Smooth muscle cell of the pulmonary artery (primary cell): ENCODE measurements at places on chromosomes 5 and 9. TPM values are rescaled to one million over a fixed set of nuclear protein-coding genes. Genes with fewer than 3 reads are reported as not detected.

Gene GFRA3
- 0.03 TPM in 1 of 2 replicates, not detected in the other for total RNA-seq

Gene WDR38
- total RNA-seq, result not detected in 2 replicates

Gene SLC45A2
- total RNA-seq, result 0.17 and 0.20 TPM in 2 replicates

Gene ADAMTS12
- total RNA-seq, result 27.1 and 49.7 TPM in 2 replicates

Gene C9orf153
- total RNA-seq, result 0.98 and 0.99 TPM in 2 replicates

Gene AQP7
- 0.13 TPM in 1 of 2 replicates, not detected in the other for total RNA-seq

Gene PNPLA7
- 1.1 and 2.0 TPM in 2 replicates for total RNA-seq

Gene SLC4A9
- total RNA-seq, result 0.07 TPM in 1 of 2 replicates, not detected in the other

Gene PPP3R2
- total RNA-seq, result not detected in 2 replicates

Gene SLC36A3
- not detected in 2 replicates for total RNA-seq

Gene C6
- total RNA-seq, result 0.26 TPM in 1 of 2 replicates, not detected in the other

Gene NPR2
- total RNA-seq, result 43.6 and 53.1 TPM in 2 replicates

Gene ELL2
- total RNA-seq, result 39.4 and 48.1 TPM in 2 replicates

Gene PCBD2
- total RNA-seq, result 3.6 TPM in 2 replicates

Gene FAM219A
- total RNA-seq, result 12.5 and 21.2 TPM in 2 replicates

Gene UNC13B
- total RNA-seq, result 34.3 and 40.9 TPM in 2 replicates

Gene PTGDS
- 11.1 and 66.1 TPM in 2 replicates for total RNA-seq

Gene CLK4
- total RNA-seq, result 21.8 and 24.6 TPM in 2 replicates

Gene SYK
- total RNA-seq, result not detected in 2 replicates

Gene PRLR
- total RNA-seq, result 0.07 and 0.10 TPM in 2 replicates

Gene CCNJL
- total RNA-seq, result 0.52 and 1.4 TPM in 2 replicates

Gene SLC6A7
- total RNA-seq, result 0.20 TPM in 1 of 2 replicates, not detected in the other

Gene HRCT1
- 0.39 and 0.59 TPM in 2 replicates for total RNA-seq

Gene C5orf58
- total RNA-seq, result not detected in 2 replicates

Gene RETREG1
- 0.83 and 2.4 TPM in 2 replicates for total RNA-seq

Gene CCDC152
- total RNA-seq, result 0.26 and 3.0 TPM in 2 replicates

Gene RAD1
- total RNA-seq, result 33.6 and 34.7 TPM in 2 replicates

Gene DND1
- total RNA-seq, result 0.07 and 0.13 TPM in 2 replicates

Gene HSPB3
- total RNA-seq, result 0.85 and 0.86 TPM in 2 replicates

Gene PRDM9
- total RNA-seq, result not detected in 2 replicates

Gene RNF183
- not detected in 2 replicates for total RNA-seq

Gene HEMGN
- total RNA-seq, result not detected in 2 replicates

Gene SLC6A18
- not detected in 2 replicates for total RNA-seq

Gene MSX2
- total RNA-seq, result 0.83 and 3.8 TPM in 2 replicates

Gene ZNF366
- 0.07 TPM in 1 of 2 replicates, not detected in the other for total RNA-seq

Gene PCDHA8
- total RNA-seq, result 0.07 and 0.26 TPM in 2 replicates

Gene BARHL1
- not detected in 2 replicates for total RNA-seq

Gene RAB3C
- total RNA-seq, result not detected in 2 replicates

Gene GRK6
- 14.5 and 19.7 TPM in 2 replicates for total RNA-seq

Gene DBH
- not detected in 2 replicates for total RNA-seq

Gene FOXD4L4
- 0.17 and 0.20 TPM in 2 replicates for total RNA-seq

Gene GARIN3
- not detected in 2 replicates for total RNA-seq

Gene DPP7
- 82.9 and 145 TPM in 2 replicates for total RNA-seq

Gene SPATA31E1
- total RNA-seq, result not detected in 2 replicates

Gene ASPN
- 9.2 and 9.6 TPM in 2 replicates for total RNA-seq

Gene IFT74
- 9.4 and 12.1 TPM in 2 replicates for total RNA-seq

Gene NUP188
- total RNA-seq, result 43.2 and 70.9 TPM in 2 replicates

Gene ZDHHC12
- 38.3 and 40.3 TPM in 2 replicates for total RNA-seq

Gene ADRB2
- 0.59 and 1.2 TPM in 2 replicates for total RNA-seq

Gene BTNL3
- not detected in 2 replicates for total RNA-seq

Gene DMRTA1
- total RNA-seq, result 0.13 and 0.66 TPM in 2 replicates

Gene COL23A1
- total RNA-seq, result 0.10 and 0.13 TPM in 2 replicates

Gene OR13C5
- 0.13 TPM in 1 of 2 replicates, not detected in the other for total RNA-seq

Gene STK32A
- total RNA-seq, result 3.5 and 3.7 TPM in 2 replicates

Gene ARSI
- 2.2 and 10.2 TPM in 2 replicates for total RNA-seq
